ENCODE measurements at places on chromosomes 5 and 9. TPM values are rescaled to one million over a fixed set of nuclear protein-coding genes. Genes with fewer than 3 reads are reported as not detected.

Gene PCDHGB3
- 4.0 TPM for total RNA-seq

Gene LCN9
- total RNA-seq, result not detected

Gene NAIP
- total RNA-seq, result 60.7 TPM

Gene FABP6
- total RNA-seq, result 2.1 TPM

Gene ADAMTS13
- total RNA-seq, result 1.1 TPM

- DNase-seq, result no peak
Observed at GRCh38 chr5:169169783-169170182, 131.2 kb downstream of the SLIT3 start.

- no peak for DNase-seq
Observed at GRCh38 chr5:130678637-130679036, 486.4 kb downstream of the HINT1 start.

DNA sequence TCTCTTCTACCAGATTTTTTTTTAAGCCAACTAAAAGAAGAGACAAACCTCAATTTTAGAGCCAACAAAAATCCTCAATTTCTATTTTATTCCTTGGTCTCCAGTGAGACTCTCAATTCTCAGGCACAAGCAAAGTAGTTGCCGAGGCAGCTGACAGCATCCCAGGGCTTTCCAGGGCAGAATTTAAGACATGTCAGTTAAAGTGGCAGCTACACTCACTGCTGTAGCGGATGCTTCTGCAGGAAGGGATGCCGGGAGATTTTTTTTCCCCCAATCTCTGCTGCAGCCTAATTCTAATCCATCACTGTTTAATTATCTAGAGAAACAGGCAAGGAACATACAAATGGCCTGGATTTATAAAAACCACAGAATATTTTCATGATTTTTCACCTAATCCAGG, 57.0 kb downstream of the TTC39B start:
- no peak for DNase-seq

- DNase-seq, result no peak
Observed at GRCh38 chr9:93299418-93300174, 115.7 kb downstream of the WNK2 start.

DNA sequence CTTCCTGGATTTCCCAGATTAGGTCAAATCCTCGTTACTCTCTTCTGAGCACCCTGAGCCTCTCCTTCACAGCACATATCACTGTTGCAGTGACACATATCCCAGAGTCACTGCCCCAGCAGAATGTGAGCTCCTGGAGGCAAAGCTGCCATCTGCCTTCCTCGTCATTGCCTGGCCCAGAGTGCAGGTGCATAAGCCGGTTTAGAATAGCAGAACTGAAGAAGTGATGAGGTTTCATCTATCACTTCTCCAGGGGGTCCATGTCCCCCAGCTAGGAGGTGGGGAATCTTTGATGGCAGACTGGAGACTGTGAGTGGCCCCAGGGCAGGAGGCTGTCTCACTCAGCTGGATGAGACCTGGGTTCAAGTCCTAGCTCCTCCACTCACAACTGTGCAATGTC, 25.8 kb downstream of the NIPAL4 start:
- DNase-seq, result no peak

- DNase-seq, result no peak
Observed at GRCh38 chr5:129216001-129216400, 121.5 kb downstream of the ISOC1 start.

DNA sequence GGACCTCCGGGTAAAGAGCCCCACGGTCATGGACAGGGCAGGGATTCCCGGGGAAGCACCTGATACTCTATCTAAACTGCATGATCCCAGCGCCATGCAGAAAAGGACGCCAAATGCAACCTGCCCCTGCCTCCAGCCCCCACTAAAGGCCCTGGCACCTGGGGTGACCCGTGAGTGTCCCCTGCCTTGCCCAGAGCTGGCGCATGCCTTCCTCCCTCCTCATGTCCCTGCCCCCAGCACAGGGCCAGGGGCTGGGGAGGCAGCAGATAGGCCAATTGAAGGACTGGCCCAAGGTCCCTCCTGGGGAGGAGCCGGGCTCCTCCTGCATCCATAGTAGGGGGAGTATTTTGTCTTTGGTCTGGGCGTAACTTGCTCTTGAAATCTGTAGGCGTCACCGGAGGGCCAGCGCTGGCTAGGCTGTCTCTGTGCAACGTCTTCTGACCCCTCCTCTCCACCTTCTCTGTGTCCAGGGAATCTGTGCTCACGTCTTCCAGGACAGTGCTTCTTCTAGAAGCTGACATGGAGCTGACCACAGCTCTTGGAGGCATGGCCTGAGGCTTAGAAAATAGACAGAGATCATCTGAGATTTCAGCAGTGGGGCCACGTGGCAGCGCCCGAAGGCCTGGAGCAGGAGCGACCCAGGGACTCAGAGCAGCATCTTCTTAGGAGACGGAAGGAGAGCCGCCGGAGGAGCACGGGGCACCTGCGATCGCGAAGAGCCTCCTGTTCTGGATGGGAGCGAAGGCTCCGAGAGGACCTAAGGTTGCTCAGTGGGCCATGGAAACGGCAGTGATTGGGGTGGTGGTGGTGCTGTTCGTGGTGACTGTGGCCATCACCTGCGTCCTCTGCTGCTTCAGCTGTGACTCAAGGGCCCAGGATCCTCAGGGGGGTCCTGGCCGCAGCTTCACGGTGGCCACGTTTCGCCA, 660 bp downstream of the SPAAR start:
- peak; percentile 54 for DNase-seq

DNA sequence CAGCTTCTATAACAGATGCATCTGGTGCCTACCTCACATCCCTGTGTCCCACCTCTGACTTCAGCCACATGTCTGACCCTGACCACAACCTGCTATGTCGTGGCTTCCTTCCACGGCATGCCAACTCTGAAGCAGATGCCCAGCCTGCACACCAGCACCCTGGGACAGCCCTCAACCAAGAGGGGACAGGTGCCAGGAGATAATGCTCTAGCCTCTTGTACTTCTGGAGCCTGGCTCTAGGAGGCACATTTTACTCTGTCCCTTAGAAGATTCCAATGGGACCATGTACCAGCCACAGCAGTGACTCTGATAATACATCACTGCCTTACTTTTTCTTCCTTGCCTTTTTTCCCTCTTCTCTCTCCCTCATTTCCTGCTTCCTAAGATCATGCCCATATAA, 51.4 kb downstream of the EBF1 start:
- no peak for DNase-seq
